ENCODE measurements at places on chromosomes 2 and 18. TPM values are rescaled to one million over a fixed set of nuclear protein-coding genes. Genes with fewer than 3 reads are reported as not detected.
A peak's percentile ranks its signal among the peaks of the same experiment; 100 is the strongest.

GRCh38 chr2:205770577-205770976 lies 88.3 kb downstream of the NRP2 start:
- DNase-seq: no peak

DNA sequence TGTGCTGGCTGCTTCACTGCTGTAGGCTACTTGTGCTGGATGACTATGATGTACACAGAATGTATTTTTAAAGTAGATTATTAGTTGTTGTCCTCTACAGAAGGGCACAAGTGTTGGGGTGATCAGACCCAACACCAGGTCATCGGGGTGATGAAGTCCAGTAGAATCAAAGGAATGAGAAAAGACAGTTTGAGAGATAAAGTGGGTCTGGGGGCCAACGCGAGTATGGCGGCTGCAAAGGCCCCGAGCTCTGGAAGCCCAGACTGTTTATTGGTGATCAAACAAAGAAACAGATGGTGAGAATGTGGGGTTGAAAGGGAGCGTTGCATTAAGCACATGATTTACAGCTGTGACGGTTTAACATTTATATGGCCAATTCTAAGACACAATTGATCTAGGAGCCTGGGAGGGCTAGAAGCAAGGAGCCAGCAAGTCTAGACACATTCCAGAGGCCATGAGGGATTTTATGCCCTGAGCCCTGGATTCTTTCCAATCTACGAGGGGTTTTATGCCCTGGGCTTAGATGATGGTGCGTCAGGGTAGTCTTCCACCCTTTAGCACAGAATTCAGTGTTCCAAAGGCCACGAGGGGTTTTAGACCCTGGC lies 153.5 kb downstream of the AGPS start:
- DNase-seq: no peak

DNA sequence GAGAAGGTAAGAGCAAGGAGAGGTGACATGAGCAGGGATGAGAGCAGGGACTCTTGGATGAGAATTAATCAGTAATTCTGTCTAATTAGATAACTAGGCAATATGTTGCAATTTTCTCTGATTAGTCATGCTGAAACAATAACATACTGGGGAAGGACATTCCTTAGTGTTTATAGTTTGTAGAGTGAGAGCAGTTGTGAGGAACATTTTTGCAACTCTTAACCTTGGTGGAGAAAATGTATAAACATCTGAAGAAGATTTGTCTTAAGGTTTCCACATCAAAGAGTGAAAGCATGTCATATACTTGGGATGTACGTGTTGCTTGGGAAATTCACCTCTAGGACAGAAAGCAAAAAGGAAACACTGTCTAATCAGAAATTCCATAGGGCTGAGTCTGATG lies 955.4 kb upstream of the FANCL start:
- DNase-seq: no peak

Gene ERICH2
- total RNA-seq: 1.2 TPM

DNA sequence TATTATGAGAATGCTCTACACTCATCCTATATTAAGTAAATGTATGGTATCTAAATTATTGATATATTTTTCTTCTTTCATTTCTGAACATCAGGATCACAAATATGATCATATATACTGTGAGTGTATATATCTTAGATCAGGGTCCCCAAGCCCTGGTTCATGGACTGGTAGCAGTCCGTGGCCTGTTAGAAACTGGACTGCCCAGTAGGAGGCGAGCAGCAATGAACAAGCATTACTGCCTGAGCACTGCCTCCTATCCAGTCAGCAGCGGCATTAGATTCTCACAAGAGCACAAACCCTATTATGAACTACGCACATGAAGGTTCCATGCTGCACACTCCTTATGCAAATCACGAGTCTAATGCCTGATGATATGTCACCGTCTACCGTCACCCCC lies 1247.1 kb upstream of the NXPH2 start:
- no peak for DNase-seq

DNA sequence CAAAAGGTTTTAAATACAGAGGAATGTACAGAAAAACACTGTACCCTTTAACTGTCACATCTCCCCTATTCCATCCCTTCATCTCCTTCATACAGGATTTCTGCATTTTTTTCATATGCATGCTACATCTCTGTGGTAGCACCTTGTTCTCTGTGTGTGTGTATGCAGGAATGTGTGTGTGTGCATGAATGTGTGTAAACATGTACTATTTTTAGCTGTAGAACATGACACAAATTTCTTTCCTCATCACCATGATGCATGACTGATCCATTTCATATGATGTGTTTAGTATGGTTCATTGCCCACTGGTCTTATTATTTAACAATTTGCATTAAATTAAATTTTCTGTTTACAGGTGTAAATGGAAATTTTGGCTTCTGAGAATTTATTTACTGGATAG lies 21.5 kb upstream of the ZEB2 start:
- DNase-seq: no peak

DNA sequence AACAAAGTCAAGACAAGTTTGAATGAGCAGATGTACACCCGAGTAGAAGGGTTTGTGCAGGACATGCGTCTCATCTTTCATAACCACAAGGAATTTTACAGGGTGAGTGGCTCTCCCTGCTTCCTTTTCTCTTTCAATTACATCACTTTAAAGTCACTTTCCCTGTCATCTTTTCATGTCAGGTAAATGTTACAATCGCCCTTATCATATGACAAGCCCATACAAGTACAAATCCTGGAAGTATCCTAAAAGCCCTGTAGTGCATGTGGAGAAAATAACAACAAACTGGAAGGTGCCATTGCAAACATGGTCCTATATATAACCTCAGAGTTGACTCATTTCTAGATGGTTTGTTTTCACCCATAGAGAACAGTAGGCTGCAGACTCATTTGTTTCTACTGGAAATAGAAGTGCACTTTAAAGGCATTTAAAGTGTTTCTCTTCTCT lies 126.0 kb downstream of the SP100 start:
- no peak for DNase-seq

DNA sequence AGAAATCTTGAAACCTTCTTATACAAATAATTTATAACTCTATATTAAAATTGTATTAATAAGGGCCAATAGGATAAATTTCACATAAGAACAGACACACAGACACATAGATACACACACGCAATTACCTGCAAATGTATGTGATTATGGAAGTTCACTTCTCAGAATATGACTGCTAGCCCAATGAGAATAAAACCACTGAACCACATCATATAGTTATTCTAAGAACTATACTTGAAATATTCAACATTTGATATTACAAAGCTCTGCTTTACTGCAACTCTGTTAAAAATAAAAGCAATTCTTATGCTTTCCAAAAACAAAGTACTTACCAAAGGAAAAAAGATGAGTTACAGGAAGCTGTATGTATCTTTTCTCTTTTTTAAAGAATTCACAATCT lies 51.1 kb downstream of the PGAP1 start:
- DNase-seq: no peak

Gene IL1R1
- total RNA-seq: 60.8 TPM

- DNase-seq: no peak
These were observed 47.7 kb downstream of the SRD5A2 start for GRCh38 chr2:31533036-31533435.

DNA sequence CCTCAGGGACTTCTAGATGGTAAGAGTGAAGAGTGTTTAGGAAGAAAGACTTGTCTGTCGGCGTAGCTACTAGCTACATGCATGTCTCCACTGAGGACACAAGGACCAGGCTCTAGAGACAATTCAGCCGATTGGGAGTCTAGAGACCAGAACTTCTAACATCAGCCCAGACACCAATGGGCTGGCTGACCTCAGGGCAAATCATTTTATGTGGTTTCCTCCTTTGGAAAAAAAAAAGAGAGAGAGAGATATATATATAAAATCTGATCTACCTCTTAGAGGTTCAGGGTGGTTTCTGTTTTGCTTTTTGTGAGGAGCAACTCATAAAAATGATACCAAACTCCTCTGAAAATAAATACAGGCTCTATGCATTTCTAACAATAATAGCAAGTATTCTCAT lies 212.8 kb downstream of the BCL2 start:
- DNase-seq: no peak

DNA sequence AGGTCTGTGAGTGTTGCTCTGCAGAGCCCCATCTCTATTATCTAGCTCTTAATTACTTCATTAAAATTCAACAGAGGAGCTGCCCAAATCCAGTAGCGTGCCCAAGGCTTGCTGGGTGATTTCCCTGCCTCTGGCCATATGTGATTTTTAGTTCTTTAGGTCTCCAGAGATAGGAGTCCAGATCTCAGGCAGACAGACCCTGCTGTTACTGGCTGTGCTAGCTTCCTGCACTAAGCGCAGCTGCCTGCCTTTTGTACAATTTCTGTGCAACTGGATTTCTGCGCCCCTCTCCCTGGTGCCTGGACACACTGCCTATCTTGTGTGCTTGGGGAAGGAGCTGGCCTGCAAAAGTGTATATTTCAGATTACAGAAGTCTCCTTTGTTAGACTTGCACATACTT lies 136.5 kb downstream of the TDRD15 start:
- no peak for DNase-seq

GRCh38 chr2:142521492-142521891 lies 356.0 kb upstream of the KYNU start:
- DNase-seq: no peak

DNA sequence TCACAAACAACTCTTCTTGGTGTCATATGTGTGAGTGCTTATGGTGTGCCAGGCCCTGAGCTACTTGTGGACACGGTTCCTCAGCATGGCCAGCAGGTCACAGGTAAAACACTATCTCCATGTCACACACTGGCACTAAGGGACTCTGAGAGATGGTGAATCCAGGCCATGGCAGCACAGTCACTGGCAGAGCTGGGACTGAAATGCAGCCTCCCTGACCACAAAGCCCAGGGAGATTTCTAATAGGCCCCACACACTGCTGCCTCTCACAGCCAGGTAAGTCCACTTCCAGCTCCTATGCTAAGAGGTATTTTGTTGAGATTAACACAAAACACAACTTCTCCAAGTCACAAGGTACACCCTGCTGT lies 92.0 kb downstream of the ACTR2 start:
- DNase-seq: no peak

Gene LRP2
- total RNA-seq: 2.9 TPM

DNA sequence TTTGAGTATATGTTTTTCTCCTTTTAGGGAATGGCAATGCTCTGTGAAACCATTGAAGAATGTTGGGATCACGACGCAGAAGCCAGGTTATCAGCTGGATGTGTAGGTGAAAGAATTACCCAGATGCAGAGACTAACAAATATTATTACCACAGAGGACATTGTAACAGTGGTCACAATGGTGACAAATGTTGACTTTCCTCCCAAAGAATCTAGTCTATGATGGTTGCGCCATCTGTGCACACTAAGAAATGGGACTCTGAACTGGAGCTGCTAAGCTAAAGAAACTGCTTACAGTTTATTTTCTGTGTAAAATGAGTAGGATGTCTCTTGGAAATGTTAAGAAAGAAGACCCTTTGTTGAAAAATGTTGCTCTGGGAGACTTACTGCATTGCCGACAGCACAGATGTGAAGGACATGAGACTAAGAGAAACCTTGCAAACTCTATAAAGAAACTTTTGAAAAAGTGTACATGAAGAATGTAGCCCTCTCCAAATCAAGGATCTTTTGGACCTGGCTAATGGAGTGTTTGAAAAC lies 82.3 kb downstream of the ACVR2A start:
- DNase-seq: no peak

GRCh38 chr2:120469426-120469825 lies 123.5 kb downstream of the INHBB start:
- DNase-seq: no peak

DNA sequence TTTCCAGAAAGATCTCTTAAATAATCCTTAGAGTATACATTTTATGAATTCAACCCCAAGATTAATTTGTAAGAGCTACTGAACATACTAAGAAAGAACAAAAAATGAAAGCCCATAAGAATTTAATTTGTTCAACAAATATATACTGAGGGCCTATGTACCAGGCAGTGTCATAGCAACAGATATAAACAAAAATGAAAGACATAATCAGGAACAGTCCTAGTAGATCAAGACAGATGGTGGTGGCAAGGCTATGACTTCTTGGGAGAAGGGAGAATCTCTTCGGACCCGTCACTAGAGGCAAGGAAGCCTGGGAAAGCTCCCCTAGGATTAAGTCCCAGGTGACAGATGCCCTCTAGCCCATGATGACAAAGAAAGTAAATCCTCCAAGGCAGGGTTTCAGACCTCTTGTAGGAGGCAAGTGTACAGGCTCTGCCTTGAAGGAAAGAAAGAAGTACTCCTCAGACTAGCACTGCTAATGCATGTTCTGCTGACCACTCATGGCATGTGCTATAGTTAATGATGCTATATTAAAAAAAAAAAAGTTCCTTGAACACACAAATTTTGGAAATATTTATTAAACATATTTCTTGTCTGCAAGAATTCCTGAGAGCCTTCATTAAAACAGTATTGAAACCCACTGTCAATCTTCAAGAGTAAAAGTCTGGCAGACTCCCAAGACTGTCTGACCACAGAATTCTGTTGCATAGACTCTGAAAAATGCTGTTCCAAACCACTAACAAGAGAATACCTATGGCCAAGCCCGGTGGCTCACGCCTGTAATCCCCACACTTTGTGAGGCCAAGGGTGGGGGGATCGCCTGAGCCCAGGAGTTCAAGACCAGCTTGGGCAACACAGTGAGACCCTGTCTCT lies 31.5 kb downstream of the NOL10 start:
- DNase-seq: no peak

GRCh38 chr2:43894743-43895142 lies 56.0 kb downstream of the ABCG8 start:
- DNase-seq: no peak

Gene SAG
- total RNA-seq: not detected

- DNase-seq: no peak
These were observed 36.6 kb downstream of the SPRED2 start for GRCh38 chr2:65395621-65396347.

GRCh38 chr2:85785027-85785822 lies 31.4 kb downstream of the ATOH8 start:
- peak; percentile 68 for DNase-seq

- DNase-seq: no peak
These were observed 203.8 kb downstream of the ETAA1 start for GRCh38 chr2:67600946-67601345.

GRCh38 chr2:6648596-6649247 lies 217.0 kb downstream of the CMPK2 start:
- no peak for DNase-seq

Gene ZNF521
- total RNA-seq: 34.4 TPM

DNA sequence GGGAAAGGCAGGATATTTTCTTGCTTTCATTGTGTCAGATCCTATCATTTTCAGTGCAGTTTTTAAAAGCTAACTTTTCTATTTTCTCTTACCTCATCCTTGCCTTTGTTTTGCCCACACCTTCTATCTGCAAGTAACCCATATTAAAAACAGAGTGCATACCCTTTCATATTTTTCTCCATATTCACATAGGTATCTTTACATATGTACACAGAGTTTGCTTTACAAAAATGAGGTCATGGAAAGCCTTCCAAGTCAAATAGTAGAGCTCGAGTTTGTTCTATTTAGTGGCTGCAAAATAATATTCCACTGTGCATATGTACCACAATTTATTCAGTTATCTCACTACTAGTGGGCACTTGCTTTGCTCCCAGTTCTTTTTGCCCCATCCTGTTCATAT lies 3.9 kb upstream of the DHRS9 start:
- no peak for DNase-seq

DNA sequence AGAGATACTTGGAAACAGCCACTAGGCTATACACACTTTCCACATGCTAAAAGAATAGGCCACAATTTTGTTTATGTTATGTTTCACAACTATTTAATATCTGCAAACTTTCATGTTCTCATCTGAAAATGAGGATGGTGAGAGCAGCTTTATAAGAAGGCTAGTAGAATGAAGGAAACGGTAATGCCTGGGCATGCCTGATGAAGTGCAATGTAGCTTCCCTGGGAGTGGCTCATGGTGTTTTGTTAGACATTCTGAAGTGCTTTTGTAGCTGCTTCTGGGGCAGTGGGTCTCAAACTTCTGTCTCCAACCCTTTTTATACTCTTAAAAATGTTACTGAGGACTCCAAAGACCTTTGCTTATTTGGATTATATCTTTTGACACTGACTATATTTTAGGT lies 193.3 kb upstream of the VWC2L start:
- no peak for DNase-seq
